SJSA1 (cell line): ENCODE measurements at places on chromosomes 4 and X.

DNA sequence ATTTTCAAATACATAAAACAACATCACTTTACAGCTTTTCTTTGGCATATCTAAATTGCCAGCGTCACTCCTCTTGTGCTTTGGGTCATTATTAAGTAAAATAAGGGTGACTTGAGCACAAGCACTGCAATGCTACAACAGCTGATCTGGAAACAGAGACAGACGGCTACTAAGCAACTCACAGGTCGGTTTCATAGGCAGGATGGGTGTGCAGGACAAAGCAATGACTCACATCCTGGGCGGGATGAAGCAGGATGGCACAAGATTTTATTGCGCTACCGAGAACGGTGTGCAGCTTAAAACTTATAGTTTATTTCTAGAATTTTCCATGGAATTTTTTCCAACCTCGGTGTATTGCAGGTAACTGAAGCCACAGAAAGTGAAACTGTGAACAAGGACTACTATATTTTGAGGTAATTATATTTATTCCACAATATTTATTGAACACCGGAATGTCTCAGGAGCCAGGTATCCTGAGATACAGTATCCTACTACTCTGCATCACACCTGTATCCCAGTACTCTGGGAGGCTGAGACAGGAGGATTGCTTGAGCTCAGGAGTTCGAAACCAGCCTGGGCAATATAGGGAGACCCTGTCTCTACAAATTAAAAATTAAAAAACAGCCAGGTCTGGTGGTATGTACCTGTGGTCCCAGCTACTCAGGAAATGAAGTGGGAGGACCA, 215.5 kb downstream of the APBB2 start:
- peak; percentile 54 for DNase-seq

- no peak for DNase-seq
Measured at GRCh38 chr4:106529348-106530023, 160.9 kb upstream of the GIMD1 start.

GRCh38 chr4:182874797-182875345, 42.3 kb downstream of the DCTD start:
- no peak for DNase-seq

GRCh38 chr4:764405-765169, 59.0 kb downstream of the PCGF3 start:
- no peak for DNase-seq

DNA sequence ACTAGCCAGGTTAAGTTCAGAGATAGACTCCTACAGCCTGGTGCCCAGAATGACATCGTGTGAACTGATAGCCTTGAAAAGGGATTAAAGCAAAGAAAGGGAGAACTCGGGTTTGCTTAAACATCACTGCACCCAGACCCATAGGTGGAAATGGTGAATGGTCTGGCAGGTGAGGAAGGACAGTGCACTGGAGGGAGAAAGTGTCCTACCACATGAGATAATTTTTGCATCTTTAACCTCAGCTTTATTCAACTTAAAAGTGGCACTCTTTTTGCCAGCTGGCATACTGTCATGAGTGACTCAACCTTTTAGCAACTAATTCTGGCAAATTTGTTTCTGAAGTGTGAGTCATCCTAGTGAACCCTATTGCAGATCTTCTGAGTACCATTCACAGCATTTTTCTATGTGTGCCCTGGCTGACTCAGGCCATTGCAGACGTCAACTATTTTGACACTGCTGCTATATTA, 53.0 kb upstream of the DAPP1 start:
- peak; percentile 62 for DNase-seq
